Activated CD4-positive, alpha-beta T cell treated with anti-CD3 and anti-CD28 coated beads, Interleukin-2, amount 10 ng/mL, durations not matched to agents 7 days and 5 days (primary cell): ENCODE measurements at places on chromosomes 5 and 9.

DNA sequence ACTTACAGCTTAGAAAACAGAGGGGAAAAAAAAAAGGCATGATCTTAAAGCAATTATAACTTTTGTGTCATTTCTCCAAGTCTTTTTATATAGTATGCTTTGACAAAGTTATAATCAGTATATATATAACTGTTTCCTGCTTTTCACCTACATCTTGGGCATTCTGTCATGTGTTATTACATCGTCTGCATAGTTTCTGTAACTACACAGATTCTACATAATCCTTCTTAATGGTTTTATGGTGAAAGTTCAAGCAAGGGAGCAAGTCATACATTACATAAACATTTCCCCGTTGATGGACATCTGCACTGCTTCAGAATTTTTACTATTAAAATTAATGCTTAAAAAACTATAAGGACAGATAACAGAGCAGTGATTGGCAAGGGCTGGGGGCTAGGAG is 12.1 kb downstream of the FEM1C start:
- no peak for DNase-seq

GRCh38 chr5:164663198-164663989 is 1158.0 kb downstream of the MAT2B start:
- DNase-seq: no peak

- DNase-seq: no peak
Measured at GRCh38 chr5:127031863-127032232, 1.5 kb upstream of the MARCHF3 start.

- DNase-seq: no peak
Measured at GRCh38 chr9:38035873-38036272, 33.2 kb downstream of the SHB start.

DNA sequence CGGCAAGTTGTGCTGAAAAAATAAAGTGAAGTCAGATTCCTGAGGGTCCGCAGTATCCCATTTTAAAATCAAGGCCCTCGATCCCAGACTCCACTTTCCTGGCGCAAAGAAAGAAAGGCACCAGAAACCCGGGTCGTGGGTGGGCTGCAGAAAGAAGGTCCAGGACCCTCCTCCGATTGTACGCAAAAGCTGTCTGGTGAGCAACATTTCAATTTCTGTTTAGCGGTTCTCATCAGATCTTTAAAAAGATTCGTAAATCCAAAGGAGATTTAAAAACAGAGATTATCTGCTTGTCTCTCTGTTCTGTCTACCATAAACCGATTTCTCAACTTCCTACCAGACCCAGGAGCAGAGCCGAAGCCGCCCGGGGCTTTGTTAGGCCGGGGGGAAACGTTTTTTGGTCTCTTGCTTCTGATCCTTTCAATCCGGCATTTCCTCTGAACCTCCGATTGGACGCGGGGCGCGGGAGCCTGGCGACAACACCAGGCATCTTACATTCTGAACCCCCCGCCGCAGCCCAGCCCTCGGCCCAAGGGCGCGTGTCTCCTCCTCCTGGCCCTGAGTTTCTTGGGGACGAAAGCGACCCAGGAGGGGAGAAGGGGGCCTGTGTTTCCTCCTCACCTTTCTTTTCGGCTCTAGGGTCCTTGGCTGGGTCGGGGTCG is 746 bp downstream of the NKX2-5 start:
- no peak for DNase-seq

- DNase-seq: no peak
Measured at GRCh38 chr5:93580063-93580926, 724 bp downstream of the NR2F1-AS1 start.

GRCh38 chr5:79173626-79174025 is 62.0 kb downstream of the BHMT start:
- DNase-seq: no peak

DNA sequence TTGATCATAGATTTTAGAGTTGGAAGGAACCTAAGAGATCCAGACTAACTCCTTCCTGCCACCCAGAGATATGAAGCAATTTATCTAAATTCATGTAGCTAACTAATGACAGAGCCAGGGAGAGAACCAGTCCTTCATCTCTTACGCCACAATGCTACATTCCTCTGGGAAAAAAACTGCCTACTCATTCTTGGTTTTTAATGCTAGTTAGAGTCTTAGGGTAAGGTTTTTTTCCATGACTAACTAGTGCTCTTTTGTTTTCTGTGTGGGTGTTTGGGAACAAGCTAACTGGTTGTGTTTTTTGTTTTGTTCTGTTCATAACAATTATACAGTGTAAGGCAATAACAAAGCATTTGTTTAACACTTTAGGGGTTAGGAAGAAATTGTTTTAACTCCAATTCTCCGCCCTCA is 52.4 kb downstream of the SLC44A1 start:
- no peak for DNase-seq

DNA sequence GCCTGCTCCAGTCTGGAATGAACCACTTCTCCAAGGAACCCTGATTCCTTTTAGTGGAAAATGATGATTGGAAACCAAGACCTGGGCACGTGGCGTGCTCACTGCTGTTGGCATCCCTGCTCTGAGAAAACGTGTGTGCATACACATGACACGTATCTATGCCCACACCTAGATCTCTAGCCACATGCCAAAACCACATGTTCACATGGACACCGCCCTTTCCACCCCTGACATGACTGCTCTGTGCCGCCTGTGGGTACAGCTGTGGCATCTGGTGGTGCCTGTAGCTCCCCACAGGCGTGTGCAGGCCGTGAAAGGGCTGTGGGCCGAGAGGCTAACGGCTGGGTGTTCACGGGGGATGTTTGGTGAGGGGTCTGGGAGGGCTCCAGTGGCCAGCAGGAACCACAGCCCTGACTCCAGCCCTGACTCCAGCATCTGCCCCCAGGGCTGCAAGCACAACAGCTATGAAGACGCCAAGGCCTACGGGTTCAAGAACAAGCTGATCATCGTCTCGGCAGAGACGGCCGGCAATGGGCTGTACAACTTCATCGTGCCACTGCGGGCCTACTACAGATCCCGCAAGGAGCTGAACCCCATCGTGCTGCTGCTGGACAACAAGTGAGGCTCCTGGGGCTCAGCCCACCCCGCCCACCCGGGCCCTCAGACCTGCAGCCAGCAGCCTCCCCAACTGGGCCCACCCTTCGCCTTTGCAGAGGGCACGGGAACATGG is 75.1 kb downstream of the KCNT1 start:
- DNase-seq: no peak
